Breast epithelium (tissue), 4 donors: ENCODE measurements at places on chromosomes 13 and 19. TPM values are rescaled to one million over a fixed set of nuclear protein-coding genes. Genes with fewer than 3 reads are reported as not detected.

ZNF544 gene
- 36.1 TPM for total RNA-seq

GRCh38 chr19:41849067-41849466, 4.2 kb downstream of the DMRTC2 start:
- DNase-seq, result no peak
- no peak overlapping the region for H3K27ac ChIP-seq
- H3K27me3 ChIP-seq, result no peaks in the 10 kb centered on the region
- no peaks in the 10 kb centered on the region for H3K4me1 ChIP-seq

- no peak for DNase-seq
- H3K27me3 ChIP-seq, result no peaks in the 10 kb centered on the region
- H3K4me1 ChIP-seq, result no peaks in the 10 kb centered on the region
- H3K36me3 ChIP-seq, result no peaks in the 10 kb centered on the region
Observed at GRCh38 chr13:47549219-47549752, 451.8 kb downstream of the SUCLA2 start.

GRCh38 chr19:45200568-45200967, 22.0 kb downstream of the BLOC1S3 start:
- H3K27ac ChIP-seq, result no peak overlapping the region
- H3K36me3 ChIP-seq, result no peaks in the 10 kb centered on the region
- no peak overlapping the region for H3K4me3 ChIP-seq
- H3K27me3 ChIP-seq, result no peaks in the 10 kb centered on the region
